ENCODE measurements at places on chromosomes 4 and X. TPM values are rescaled to one million over a fixed set of nuclear protein-coding genes. Genes with fewer than 3 reads are reported as not detected.

- peak; percentile 66 for DNase-seq
These were observed at the start of gene GABRE for GRCh38 chrX:151974336-151975227. Gene GABRE (minus strand): TSS chrX:151974676. CDS start chrX:151974625, 51 bp downstream.

DNA sequence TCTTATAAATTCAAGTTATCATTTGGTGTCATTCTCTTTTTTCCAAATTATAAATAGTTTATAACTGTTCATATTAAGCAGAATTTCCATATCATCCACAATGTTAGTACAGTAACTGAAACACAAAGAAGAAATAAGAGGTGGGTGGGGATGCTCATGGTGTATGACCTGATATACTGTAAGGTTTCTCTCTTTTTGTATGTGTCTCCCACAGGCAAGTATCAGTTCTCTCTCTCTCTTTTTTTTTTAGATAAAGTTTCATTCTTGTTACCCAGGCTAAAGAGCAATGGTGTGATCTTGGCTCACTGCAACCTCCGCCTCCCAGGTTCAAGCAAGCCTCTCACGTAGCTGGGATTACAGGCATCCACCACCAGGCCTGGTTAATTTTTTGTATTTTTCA is 43.7 kb upstream of the UGT2A3 start:
- DNase-seq: no peak

DNA sequence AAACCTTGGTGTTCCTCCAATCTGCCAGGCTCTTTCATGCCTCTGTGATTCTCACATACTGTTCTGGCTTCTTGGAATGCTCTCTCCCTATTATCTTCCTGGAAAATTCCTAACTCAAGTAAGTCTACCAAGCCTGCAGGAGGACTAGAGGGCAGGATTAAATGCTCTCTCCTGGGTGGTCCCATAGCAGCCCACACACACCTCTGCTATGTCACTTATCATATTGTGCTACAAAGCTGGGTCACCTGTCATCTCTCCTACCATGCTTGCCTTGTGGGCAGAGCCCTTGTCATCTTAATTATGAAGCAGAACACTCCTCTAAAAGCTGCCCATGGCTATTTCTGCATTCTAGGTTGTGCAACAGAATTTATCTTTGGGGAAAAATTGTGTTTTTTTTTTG is 344.5 kb upstream of the NOCT start:
- no peak for DNase-seq

DNA sequence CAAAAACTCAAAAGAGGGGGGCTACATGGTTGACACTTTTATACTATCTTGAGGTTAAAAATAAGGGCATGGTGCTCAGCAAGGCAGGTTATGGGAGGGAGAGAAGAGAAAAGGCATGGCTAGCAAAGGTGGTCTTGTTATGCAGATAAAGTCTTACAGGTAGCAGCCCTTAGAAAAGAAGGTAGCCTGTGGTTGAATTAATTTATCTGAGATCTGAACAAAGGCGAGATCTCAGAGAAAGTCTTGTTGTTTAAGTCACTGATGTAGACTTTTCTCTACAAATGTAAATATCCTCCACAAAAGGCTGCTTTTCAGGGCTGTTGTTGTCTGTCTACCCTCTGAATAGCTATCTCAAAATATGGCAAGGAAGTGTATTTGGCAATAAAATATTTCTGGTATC is 1250.4 kb downstream of the PCDH18 start:
- DNase-seq: no peak

GRCh38 chr4:125421547-125421946 is 106.8 kb downstream of the FAT4 start:
- no peak for DNase-seq

DNA sequence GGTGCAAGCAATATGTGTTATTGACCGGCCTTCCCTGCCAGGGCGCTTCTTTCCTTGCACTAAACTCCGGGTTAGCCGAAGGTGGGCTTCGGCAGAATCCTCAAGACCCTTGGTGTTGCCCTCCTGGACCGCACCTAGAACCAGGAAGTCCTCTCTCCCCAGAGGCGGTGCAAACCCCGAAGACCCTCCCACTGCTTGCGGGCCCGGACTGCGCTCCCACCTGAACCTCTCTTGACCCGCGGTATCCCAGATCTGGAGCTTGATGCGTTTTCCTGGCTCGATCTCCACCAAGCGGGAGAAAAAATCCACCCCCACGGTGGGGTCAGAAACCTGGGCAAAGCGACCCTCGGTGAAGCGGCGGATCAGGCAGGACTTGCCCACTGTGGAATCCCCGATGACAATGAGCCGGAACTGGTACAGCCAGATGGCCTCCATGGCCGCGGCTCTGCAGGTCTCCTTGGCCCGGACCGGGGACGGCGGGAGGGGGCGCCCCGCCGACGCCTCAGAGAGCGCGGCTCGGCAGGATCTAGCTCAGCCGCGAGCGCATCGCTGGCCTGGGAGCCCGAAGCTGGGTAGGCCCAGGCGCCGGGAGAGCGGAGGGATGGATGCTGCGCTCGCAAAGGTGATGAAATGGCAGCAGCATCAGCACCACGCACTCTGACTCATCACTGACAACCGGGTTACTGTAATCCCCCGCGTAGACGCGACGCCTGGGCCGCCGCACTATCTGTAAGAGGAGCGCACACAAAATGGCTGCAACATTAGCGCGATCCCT is at the start of gene RAB39B:
RAB39B (minus strand) TSS at position 638 of the 775 bp plus-strand sequence; CDS start at position 435, 203 bp downstream.
- peak; percentile 55 for DNase-seq

- no peak for DNase-seq
These were observed 41.3 kb upstream of the PRKG2 start for GRCh38 chr4:81256059-81256970.

- no peak for DNase-seq
These were observed 18.6 kb upstream of the NKX3-2 start for GRCh38 chr4:13562876-13563275.

- DNase-seq: no peak
These were observed 122.8 kb downstream of the TBL1X start for GRCh38 chrX:9587642-9588041.

DNA sequence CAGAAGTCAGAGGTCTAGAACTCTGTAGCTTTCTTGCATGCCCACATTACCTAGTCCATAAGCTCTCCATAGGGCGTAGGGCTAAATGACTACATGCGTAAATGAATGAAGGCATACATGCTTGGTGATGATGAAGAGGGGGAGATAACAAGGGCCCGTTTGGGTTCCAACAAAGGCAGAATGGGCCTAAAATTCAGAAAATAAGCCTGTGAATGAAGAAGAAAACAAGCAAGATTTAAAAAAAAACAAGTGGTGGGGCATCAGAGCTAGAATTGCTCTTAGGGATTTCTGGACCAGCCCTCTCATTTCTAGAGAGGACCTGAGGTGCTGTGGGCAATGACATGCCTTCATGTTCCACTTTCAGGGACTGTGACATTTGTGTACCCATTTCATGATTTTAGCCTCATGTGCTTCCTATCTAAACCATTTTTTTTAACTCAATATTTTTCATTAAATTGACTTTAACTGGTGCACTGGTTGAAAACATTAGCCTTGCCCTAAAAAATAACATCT is 12.1 kb downstream of the GPRIN3 start:
- DNase-seq: no peak

- DNase-seq: no peak
These were observed 14.3 kb upstream of the IL21 start for GRCh38 chr4:122635205-122635604.

- DNase-seq: no peak
These were observed 50.0 kb upstream of the AADAT start for GRCh38 chr4:170139764-170140163.

DNA sequence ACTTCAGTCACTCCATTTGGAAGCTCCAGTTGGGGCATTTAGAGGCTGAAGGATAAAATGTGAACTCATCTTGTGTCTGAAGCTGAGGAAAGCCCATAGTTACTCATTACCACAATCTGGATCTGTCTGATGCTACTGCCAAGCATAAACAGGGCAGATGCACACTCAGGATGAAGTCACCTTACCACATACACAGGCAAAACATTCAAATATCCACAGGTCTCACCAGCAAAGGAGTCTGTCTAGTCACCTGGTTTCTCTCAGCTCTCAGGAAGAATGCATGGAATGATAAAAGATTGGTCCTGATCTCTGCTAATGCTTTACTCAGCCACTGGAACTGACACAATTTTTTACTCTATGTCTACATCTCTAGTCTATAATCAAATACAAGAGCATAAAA is 13.0 kb upstream of the ODAPH start:
- DNase-seq: no peak

GRCh38 chr4:80486603-80487002 is 151.1 kb downstream of the CFAP299 start:
- DNase-seq: no peak

- no peak for DNase-seq
These were observed 84.7 kb upstream of the NDST3 start for GRCh38 chr4:117949621-117950020.

- DNase-seq: no peak
These were observed 4.0 kb downstream of the ITIH6 start for GRCh38 chrX:54794028-54794427.

GRCh38 chr4:10158333-10158942 is 41.8 kb upstream of the WDR1 start:
- DNase-seq: no peak

The CT45A1 gene
- total RNA-seq: not detected

The AMOT gene
- 27.5 TPM for total RNA-seq

The GAGE12J gene
- not detected for total RNA-seq

The FGFBP1 gene
- not detected for total RNA-seq

The GDPD2 gene
- total RNA-seq: 1.5 TPM

The SLC26A1 gene
- 0.18 TPM for total RNA-seq
